ENCODE measurements at places on chromosomes 5 and 9.
A peak's percentile ranks its signal among the peaks of the same experiment; 100 is the strongest.

DNA sequence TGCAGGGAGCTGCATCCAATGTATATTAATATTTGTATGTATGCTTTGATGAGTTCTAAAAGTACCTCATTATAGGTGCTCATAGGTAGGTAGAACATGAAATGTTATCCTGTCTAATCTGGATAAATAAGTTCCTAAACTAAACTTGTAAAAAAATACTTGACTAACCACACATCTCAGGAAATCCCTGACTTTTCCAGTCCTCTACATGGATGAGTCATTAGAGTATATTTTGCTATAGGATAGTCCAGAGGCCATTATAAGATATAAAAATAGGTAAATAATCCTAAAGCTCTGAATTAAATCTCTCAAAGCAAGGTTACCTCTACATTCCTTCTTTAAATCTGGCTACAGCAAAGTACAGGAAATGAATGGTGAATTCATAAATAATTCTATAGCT, 404.3 kb downstream of the RAB3C start:
- DNase-seq = no peak

- DNase-seq = no peak
Measured at GRCh38 chr5:38456657-38457399, 99.6 kb downstream of the LIFR start.

- DNase-seq = no peak
Measured at GRCh38 chr5:149432376-149432775, 53.3 kb upstream of the IL17B start.

GRCh38 chr5:14246350-14247053, 103.4 kb downstream of the TRIO start:
- no peak for DNase-seq

- no peak for DNase-seq
Measured at GRCh38 chr5:172617817-172618216, 23.2 kb upstream of the NEURL1B start.

- DNase-seq = no peak
Measured at GRCh38 chr5:161549106-161549505, 2.6 kb upstream of the GABRB2 start.

GRCh38 chr5:181187500-181188213, 17.3 kb downstream of the TRIM7 start:
- peak; percentile 89 for DNase-seq

- no peak for DNase-seq
Measured at GRCh38 chr9:116345393-116345792, 191.8 kb downstream of the PAPPA start.

DNA sequence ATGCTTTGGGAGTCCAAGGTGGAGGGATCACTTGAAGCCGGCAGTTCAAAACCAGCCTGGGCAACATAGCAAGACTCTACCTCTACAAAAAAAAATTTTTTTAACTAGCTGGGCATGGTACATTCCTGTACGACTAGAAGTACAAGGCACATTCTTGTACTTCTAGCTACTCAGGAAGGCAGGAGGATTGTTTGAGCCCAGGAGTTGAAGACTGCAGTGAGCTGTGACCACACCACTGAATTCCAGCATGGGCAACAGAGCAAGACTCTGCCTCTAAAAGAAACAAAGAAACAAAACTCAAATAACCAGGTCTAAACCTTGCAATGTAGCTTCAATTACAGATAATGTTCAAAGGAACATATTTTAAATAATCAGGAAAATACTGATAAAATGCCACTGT, 56.2 kb downstream of the SSBP2 start:
- DNase-seq = no peak

DNA sequence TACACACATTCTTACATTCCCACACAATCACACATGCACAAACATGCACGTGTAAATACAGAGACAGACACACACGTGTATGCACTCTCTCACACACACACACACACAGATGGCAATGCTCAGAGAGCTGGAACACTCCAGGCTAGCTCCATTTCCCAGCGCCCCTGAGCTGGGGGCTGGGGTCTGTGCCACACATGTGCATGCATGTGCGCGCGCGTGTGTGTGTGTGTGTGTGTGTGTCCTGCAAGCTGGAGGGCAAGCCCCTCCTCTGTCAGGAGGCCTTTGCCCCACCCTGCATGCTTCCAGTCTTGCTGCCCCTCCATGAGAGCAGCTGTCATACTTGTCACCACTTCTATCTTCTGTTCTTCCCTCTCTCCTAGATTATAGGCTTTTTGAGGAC, 16.6 kb upstream of the S1PR3 start:
- DNase-seq = no peak

Measured in SJSA1 (cell line).